ENCODE measurements at places on chromosomes 1 and 21. TPM values are rescaled to one million over a fixed set of nuclear protein-coding genes. Genes with fewer than 3 reads are reported as not detected.

UTS2 gene
- 0.56 TPM for total RNA-seq

LRRC8C gene
- 6.2 TPM for total RNA-seq

AMY1A gene
- not detected for total RNA-seq

RNPC3 gene
- 3.1 TPM for total RNA-seq

LRRC71 gene
- 0.56 TPM for total RNA-seq

ZMPSTE24 gene
- 129 TPM for total RNA-seq

RRP1B gene
- 18.0 TPM for total RNA-seq

PER3 gene
- total RNA-seq: 2.9 TPM

PADI1 gene
- total RNA-seq: 0.28 TPM

SELL gene
- total RNA-seq: 1.1 TPM

OR2L2 gene
- total RNA-seq: not detected

TMEM54 gene
- 25.9 TPM for total RNA-seq

TRABD2B gene
- total RNA-seq: 0.28 TPM

S100A12 gene
- total RNA-seq: not detected

LMOD1 gene
- total RNA-seq: 25.7 TPM

POLR3C gene
- total RNA-seq: 30.3 TPM

S100B gene
- total RNA-seq: 0.28 TPM

TMEM51 gene
- total RNA-seq: 7.0 TPM

TRIM63 gene
- total RNA-seq: not detected

Data from regular cardiac myocyte (primary cell).